ENCODE measurements at places on chromosomes 11 and 22.

DNA sequence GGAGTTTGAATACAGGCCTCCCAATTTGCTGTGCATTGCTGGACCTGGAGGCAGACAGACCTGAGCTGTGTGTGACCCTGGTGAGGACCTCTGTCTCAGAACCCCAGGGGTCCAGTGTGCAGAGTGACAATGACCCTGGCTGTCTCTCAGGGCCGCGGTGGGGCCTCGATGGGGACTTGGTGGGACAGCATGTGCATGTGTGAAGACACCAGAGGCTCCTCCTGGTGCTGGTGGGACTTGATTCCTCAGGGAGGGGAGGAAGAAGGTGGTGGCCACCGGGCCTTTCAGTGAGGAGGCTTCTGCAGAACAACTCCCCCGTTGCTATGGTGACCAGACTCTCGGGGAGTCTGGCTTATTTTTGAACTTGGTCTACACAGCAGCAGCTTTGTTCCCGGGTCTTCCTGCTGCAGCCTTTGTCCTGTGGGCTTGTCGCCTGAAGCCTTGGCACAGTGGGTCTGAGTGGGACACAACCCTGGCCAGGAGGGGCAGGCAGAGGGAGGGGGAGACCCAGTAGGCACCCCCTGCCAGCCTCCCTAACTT, 35.3 kb downstream of the MCM5 start:
- DNase-seq, result no peak

DNA sequence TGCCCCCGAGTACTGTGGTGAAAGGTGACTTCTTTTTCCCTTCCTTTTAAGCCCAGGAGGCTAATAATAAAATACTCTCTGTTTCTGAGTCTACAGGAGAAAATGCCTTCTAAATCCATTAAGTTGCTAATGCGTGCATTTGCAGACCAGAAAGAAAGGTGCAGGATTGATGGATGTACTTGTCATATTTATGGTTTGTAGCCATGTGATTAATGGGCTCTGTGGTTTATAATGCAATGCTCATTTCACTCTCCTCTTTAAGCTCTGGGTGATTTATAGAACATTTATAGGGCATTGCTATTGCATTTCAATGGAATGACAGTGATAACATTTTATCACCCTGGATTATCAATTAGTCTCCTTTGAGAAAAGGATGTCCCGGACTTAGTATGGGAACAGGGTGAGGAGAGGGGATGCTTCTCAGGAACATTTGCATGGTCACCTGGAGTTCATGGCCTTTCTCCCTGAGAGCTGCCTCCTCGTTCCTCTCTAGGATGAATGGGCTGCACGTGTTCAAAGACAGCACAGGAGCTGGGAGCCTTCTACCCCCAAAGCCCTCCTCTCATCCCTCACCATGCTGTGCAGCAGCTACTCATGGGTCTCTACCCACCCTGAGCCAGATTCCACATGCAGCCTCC, 82.8 kb upstream of the HMGXB4 start:
- no peak for DNase-seq

GRCh38 chr22:44663256-44663999, 38.6 kb upstream of the PRR5 start:
- DNase-seq, result no peak

- no peak for DNase-seq
These were observed 12.2 kb downstream of the HPS5 start for GRCh38 chr11:18309691-18310090.

- DNase-seq, result no peak
These were observed 140.5 kb downstream of the TRIM44 start for GRCh38 chr11:35803115-35803514.

DNA sequence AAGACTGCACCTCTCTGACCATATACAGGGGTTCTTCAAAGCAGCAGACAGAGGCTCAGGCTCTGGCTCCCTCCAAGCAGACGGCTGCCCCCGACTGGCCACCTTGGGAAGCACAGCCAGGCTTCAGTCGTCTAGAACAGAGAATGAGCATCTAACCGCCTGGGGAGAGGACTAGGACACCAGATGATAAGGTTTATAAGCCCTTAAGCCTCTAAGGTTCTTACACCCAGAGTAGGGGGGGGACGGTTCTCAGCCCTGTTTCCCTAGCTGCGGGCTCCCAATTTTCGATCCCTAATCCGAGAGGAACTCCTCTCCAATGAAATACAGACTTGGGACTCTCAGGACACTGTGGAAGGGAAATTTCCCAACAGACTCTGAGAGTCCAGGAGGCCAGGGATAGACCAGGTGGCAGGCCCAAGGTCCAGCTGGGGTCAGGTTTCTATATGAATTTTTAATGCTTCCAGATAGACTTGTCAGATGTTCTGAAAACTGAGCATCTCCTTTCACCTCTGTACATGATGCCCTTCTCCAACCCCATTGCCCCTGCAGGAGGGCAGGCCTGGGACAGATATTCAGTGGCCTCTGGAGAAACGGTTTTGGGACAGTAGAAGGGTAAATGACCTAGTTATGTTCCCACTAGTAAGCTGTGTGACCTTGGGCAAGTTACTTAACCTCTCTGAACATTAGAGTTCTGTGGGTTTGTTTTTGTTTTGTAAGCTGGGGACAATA, 20.2 kb downstream of the RTN4RL2 start:
- no peak for DNase-seq

- DNase-seq, result no peak
These were observed 83.0 kb upstream of the SHANK2 start for GRCh38 chr11:71335371-71335770.

- DNase-seq, result no peak
These were observed 10.2 kb upstream of the P4HA3 start for GRCh38 chr11:74321487-74322188.

- no peak for DNase-seq
These were observed 9.1 kb upstream of the SORL1-AS1 start for GRCh38 chr11:121461843-121462242.

- no peak for DNase-seq
These were observed 19.8 kb downstream of the FAM118A start for GRCh38 chr22:45329530-45329936.

DNA sequence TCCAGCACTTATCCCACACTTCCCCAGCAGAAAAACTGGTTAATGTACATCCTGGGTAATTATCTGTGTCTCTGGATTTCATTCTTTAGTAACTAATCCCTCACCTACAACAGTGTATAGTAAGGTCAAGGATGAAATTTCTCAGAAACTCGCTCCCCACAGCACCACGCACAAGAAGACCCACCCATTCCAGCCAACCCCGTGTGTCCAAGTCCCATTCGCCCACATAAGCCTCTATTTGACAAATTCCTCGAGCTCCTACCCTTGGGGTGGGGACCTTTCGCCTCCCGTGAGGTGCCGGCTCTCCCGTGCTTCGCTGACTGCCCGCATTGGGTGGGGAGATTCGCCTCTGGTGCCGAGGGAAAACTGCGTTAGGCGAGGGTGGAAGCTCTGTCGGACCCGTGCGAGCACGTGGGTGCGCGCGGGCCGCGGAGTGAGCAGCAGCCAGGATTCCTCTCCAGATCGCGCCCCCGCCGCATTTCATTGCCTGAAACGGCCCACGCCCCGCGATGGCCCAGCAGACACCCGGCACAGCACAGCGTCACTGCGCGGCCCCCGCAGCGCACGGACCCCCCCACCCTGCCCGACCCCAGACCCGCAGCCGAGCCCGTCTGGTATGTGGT, 866 bp downstream of the EXPH5 start:
- no peak for DNase-seq

DNA sequence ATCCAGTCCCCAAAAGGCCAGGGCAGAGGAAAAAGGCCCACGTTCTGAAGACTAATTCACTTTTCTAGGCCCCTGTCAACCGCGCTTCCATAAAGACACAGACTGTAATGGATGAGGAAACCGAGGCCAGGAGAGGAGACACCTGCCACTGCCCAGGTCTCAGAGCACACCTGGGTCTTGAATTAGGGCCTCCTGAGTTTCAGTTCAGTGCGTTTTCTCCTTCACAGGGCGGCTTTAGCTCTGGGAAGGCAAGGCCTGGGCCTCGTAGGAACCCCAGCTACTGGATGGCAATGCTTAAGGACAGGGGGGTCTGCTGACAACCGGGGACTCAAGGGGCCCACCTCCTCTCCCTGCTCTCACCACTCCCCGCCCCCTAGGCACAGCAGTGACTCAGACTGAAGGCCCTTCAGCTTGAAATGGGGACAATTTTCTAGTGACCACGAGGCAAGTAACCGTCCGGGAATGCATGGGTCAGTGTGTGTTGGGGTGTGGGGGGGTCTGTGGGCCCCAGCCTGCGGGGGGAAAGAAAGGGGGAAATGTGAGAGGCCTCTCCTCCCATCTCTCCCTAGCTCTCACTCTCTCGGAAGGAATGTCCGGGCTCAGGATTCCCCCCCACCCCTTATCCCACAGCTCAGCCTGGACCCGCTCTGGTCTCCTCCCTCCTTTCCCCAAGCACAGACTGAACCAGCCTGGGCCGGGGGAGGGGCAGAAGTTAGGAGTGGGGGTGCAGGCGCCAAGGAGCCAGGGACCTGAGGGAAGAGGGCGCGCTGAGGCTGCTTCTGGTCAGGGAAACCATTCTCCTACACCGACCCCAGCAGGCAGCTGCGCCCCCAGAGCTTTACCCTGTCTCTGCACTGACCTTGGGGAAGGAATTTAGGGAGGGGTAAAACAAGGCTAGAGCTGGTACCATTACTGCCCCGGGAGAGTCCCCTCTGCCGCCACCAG, 17.2 kb downstream of the CREB3L1 start:
- DNase-seq, result no peak

DNA sequence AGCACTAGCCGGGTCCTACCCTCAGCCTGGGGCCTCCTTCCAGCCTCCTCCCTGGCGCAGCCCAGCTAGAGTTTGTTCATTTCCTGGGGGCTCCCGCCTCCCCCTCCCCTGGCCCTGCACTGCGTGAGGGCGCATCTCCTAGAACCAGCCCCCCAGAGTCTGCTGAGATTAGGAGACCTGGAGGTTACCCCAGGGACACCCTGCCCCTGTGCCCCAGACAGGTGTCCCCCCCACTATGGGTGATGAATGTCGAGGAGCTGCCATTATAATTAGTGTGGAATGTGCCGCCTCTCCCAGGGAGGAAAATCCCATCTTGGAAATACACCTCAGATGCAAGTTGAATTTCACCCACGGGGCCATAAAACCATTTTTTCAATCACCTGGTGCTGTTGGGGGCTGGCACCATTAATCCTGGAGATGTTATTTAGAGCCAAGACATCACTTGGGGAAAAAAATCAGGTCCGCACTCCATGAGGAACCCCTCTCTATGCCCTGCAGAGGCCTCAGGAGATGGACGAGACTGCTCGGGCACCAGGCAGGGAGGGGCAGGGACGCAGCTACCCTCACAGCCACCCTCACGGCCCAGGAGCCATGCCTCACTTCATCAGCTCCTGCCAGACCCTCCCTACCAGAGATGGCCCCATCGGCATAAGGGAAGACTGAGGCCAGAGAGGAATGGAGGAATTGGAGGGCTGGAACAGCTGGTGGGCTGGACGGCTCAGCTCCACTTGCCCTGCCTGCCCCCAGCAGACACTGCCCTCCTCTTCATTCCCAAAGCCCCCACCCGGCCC, 197.5 kb downstream of the IGLL1 start:
- DNase-seq, result no peak

DNA sequence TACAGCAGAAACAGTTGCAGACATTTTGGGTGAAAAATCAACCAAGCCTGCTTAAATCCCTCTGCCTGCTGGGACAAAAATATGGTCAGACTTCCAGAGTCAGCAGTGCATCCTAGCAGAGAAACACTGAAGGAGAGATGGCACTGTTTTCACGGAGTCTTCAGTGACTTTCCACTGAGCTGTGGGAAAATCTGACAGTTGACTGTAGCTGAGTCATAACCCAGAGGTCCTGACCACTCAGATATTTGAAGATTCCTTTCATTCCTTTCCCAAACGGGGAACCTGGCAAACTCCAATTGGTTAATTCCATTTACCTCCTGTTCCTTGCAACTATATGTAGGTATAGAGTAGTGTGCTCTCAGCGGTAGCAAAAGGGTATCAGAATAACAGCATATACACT, 20.9 kb upstream of the UPB1 start:
- DNase-seq, result no peak

DNA sequence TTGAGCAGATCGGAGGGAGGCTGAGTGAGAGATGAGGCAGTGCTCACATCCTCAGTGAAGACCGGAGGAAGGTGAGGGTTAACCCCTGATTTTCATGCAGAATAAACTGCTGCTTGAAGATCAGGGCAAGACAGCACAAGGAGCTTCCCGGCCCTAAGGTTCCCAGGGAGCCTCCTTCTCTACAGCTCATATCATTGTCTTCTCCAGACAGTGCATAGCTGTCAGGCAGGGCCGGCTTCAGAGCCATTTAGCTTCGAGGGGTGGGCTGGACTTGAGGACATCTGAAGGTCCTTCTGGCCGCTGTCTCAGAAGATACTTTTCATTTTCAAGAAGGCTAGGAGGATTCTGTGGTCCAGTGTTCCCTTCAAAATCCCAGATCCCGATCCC, 7.2 kb downstream of the ADAMTS8 start:
- DNase-seq, result no peak

DNA sequence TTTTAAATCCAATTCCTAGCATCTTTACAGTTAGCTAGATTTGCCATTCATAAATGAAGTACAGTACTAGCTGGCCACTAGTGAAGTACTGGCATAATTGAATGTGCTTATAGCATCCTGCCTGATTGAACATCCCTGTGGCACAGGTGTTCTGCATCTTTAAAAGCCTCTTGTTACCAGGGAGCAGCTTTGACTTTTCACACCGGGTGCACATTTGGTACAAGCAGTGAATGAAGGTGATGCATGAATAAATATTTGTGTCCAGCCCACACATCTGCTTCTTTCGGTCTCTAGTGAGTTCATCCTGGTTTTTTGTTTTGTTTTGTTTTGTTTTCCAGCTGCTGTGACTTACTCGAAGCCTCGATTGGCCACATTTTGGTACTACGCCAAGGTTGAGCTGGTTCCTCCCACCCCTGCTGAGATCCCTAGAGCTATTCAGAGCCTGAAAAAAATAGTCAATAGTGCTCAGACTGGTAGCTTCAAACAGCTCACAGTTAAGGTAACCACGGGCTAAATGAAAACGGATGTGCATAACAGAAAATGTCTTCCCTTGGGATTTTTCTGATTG, 5.3 kb downstream of the ATP5MG start:
- no peak for DNase-seq

GRCh38 chr22:29030016-29030617, 31.5 kb downstream of the C22orf31 start:
- no peak for DNase-seq

DNA sequence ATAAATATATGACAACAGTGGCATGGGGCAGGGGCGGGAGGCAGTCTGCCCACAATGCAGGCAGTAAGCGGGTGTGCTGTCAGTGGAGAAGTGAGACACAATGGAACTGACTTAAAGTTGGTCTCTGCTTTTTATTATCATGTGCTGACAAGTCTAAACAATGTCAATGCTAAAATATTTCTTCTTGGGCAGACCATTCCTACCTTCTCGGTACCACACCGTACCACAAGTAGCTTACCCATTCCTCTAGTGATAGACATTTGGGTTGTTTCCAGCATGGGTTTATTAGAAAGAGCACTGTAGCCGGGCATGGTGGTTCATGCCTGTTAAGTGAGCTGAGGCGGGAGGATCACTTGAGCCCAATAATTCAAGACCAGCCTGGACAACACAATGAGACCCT, 2.6 kb upstream of the CHADL start:
- no peak for DNase-seq

GRCh38 chr11:44377121-44377520, 67.2 kb upstream of the ALX4 start:
- no peak for DNase-seq
